ENCODE measurements at places on chromosomes 2 and 18.

GRCh38 chr2:121722479-121722878 lies 14.2 kb downstream of the NIFK start:
- peak; percentile 94 for DNase-seq

- no peak for DNase-seq
These were observed 19.2 kb downstream of the ATOH8 start for GRCh38 chr2:85772841-85773491.

- no peak for DNase-seq
These were observed 54.8 kb upstream of the CCDC68 start for GRCh38 chr18:55014095-55014494.

- no peak for DNase-seq
These were observed 41.5 kb downstream of the TSHZ1 start for GRCh38 chr18:75252136-75252535.

GRCh38 chr2:52765735-52766134 lies 1001.9 kb upstream of the CHAC2 start:
- no peak for DNase-seq

GRCh38 chr2:71943238-71944182 lies 204.2 kb downstream of the CYP26B1 start:
- DNase-seq = no peak

DNA sequence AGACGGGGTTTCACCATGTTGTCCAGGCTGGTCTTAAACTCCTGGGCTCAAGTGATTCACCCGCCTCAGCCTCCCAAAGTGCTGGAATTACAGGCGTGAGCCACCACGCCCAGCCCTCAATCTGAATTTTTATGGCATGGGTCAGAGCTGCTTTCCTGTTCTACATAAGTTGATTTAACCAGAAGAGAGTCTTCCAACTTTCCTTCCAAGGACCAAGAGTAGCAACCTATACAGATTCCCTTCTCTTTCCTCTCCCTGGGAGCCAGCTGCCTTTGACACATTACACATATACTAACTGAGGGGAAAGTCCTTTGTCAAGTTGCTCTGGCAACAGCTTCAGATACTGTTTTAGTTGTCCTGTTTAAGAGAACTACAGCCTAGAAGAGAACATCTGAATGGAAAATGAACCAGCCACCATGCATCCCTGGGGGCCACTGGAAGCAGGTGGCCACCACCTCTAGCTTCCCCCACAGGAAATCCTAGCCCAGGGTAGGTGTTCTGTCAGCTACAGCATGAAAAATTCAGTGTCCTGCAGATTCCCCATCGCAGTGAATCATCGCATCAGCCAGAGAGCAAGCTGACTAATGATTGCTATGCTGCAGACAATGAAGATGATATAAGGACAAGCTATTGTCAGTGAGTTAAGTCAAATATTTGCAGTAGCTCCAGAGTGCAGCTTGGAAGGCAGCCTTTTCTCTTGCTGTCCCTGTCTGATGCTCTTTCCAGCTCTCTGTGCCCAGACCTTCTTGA lies 62.9 kb downstream of the POMC start:
- DNase-seq = peak; percentile 49

GRCh38 chr2:230664128-230664527 lies 48.5 kb upstream of the CAB39 start:
- DNase-seq = no peak

DNA sequence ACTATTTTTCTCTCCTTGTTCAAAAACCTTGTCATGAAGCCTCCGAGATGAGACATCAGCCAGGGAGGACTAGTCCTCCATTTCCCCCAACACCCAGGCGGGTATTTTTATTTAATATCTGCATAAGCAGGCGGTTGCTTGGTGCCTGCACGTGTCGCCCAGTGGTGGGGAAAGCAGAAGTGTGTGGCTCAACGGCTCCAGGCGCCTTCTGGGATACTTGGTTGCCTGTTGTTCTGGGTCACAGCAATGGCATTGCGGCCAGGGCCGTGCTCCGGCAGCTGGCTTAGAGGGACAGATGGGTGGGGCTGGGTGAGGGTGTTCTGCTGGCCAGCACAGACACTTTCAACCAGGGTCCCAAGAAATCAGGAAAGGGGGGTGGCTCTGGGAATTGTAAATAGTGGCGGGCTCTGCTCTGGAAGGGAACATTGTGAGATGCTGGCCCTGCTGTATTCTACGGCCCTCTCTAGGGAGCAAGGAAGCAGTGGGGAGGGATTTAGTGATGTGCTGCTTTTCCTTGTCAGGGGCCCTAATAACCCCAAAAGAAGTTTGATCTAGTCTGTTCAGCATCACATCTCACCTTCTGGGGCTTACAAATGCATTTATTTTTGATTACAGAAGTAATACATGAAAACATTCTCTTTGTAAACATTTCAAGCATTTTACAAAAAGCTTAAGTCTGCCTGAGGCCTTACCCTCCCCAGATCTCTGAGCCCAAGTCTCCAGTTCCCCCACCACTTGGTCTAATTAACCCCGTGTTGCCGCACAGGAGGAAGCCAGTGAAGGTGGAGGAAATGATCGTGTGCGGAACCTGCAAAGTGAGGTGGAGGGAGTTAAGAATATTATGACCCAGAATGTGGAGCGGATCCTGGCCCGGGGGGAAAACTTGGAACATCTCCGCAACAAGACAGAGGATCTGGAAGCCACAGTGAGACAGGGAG lies 1.1 kb downstream of the VAMP8 start:
- DNase-seq = no peak

- DNase-seq = no peak
These were observed 380.2 kb downstream of the LNPK start for GRCh38 chr2:175621821-175622220.

DNA sequence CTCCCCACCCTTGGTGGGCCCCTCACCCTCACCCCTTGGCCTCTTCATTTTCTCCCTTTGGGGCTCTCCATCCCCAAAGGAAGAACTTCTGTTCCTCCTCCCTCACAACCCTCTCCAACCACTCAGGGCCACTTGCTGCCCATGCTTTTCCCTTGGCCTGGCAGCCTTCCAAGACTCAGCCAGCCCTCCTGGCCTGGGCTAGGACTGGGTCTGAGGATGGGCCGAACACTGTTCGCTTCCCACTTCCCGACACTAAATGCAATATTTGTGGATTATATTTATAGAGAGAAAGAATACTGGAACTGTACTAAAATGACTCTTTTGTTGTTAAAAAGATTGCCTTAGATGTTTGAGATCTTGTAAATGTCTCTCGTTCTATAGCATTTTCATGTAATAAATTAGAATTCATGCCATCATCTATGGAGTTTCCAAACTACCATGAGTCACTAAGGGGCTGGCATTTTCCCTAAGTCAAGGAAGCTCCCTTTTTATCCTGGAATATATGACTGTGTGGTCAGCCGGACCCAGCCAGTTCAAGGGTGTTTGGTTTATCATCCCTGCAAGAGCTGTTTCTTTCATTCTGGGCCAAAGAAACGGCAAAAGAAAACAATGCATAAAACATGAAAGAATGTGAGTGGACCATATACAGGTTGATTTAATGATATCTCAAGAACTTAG lies 3.8 kb downstream of the CXCR2 start:
- DNase-seq = peak; percentile 4

- DNase-seq = no peak
These were observed 167.0 kb downstream of the NDUFA10 start for GRCh38 chr2:239858179-239858578.

DNA sequence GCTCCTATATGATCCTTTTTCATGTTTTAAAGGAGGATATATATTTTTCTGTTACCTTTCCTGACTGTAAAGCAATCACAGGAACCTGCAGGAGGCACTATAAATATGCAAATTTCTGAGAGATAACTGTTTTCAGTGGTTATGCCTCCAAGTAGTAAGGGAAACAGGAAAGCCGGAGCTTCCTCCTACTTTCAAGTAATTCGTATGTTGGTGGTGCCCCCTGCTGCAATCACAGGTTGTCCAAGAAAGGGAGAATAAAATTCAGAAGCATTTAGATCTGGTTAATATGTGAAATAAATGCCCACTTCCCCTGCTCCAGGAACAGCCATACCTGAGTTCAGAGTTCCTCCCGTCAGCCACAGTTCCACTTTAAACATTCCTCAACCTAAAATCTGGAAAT lies 12.0 kb upstream of the BCL11A start:
- DNase-seq = peak; percentile 53

DNA sequence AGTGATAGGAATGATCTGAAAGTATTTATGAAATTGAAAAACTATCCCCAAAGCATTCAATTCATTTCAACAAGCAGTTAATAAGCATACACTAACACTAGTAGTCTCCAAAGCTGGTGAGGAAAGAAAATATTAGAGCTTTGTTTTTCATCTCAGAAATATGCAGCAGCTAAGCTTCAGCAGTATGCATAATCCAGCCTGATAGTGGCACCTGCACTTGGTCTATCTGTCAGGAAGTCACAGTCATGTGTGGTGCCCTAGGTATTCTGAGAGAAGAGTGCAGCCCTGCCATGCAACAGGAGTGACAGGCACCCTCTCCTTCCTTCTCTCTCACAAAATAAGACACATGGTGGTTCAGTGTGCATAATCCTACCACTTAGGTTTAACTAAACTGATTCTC lies 158.8 kb downstream of the DYM start:
- no peak for DNase-seq

- no peak for DNase-seq
These were observed 222.5 kb downstream of the FAM210A start for GRCh38 chr18:13503836-13504235.

DNA sequence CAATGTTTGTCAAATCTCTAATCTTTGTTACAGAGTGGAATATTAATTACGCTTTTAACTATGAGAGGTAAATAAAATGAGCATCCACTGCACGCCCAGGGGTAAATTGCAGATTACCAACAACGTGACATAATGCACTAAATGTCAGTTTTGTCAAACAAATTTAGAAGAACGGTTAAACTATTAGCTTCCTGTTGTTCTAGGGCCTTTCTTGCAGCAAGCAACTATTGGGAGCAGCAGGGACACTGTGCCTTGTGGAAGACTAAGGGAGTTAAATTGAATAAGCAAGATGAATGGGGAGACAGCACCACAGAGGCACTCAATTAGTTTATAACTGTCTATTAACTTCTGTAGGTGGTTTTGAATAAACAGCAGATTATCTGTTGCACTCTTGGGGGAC lies 391.0 kb upstream of the RAB12 start:
- no peak for DNase-seq

DNA sequence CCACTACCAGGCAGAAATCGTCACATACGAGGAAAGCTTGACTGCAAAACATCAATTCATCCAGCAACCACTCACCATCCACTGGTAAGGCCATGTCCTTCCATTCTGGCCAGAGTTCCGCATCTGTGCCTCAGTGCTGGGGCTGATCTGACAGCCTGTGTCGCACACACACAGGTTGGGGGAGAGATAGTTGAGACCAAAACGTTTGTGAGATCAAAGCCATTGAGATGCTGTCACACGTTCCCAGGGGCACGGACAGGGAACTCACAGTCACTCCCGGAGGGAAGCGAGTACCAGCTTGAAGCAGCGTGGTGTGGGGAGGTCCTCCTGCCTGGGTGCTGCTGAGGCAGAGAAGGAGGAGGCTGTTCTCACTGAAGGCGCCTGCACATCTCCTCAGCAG lies 458.5 kb upstream of the SALL3 start:
- DNase-seq = no peak

DNA sequence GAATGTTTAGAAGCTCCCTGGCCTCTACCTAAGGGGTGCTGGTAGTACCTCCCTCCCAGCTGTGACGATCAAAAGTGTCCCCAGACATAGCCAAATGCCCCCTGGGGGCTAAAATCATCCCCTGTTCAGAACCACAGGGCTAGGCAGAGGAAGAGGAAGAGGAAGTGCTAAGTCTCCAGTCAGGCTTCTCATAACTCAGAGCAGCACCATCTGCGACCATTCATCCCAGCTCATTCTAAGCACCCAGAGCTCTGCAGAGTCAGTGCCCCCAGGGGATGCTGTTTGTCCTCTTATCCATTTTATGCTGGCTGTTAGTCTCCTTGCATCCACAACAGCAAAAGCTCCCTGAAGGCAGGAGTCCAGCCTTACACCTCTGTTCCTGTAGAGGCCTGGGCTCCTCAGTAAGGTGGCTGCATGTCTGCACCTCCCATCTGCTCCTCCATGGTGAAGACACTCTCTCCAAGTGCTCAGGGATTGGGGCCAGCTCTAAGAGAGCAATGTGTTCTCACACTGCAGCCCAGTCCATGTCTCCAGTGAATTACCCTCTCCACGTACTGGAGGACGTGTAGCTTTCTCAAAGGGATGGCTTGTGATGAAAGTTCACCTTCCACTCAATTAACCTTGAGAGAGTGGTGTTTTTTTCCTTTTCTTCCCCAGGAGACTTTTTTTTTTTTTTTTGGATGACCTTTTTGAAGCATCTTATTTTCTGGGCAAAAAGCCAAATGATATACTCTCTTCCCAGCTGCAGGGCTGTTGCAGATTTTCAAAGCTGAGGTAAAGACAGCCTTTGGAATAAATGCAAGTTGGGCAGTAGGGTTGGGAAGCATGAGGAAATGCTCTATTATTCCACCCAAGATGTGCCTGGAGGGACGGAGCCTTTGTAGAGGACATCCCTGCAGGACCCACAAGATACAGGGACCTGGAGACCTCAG lies 158.9 kb upstream of the SLC14A2 start:
- DNase-seq = no peak

DNA sequence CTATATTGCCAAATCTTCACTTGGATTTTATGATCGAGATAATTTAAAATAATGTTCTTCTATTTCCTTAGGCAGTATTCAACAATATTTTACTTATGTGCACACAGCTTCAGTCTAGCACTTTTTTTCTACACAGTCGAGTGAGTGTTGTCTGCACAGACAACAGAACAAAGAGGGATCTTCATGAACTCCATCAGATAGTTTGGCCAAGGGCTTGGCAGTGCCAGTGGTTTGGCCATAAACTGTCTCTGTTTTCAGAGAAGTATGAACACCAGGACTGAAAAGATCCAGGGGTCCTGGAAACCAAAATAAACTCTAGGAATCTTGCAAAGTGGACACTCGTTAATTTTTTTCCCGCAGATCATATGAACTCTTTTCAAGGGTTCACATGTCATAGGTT lies 547.3 kb downstream of the PLCL1 start:
- DNase-seq = no peak

- peak; percentile 62 for DNase-seq
These were observed 204.1 kb downstream of the GLI2 start for GRCh38 chr2:120939595-120940318.

GRCh38 chr2:230738924-230739323 lies 26.3 kb downstream of the CAB39 start:
- no peak for DNase-seq

- no peak for DNase-seq
These were observed 293.6 kb downstream of the STK39 start for GRCh38 chr2:167953776-167954175.

GRCh38 chr18:6280211-6280743 lies 134.4 kb downstream of the L3MBTL4 start:
- DNase-seq = no peak

DNA sequence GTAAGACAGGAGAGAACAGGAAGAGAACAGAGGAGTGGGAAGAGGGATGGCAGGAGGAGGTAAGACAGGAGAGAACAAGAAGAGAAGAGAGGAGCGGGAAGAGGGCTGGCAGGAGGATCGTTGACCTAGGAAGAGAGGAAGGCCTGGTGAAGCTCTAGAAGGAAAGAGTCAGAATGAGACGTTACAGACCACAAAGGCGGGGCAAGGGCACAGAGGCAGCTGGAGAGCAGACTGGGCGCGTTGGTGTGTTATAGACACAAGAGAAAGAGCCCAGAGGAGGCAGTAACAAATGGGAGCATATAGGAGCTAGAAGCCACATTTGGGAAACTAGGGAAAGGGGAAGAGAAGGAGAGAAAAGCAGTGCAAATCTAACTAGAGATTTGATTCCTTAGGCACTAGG lies 26.6 kb downstream of the PTRHD1 start:
- no peak for DNase-seq
